ENCODE measurements at places on chromosomes 16 and 17. TPM values are rescaled to one million over a fixed set of nuclear protein-coding genes. Genes with fewer than 3 reads are reported as not detected.

Gene BRIP1
- 12.7 TPM for total RNA-seq

Gene SPNS2
- total RNA-seq: 0.39 TPM

Gene ARHGAP23
- 16.9 TPM for total RNA-seq

Gene TNK1
- not detected for total RNA-seq

Gene GSDMA
- not detected for total RNA-seq

Data from subcutaneous preadipocyte (primary cell).